ENCODE measurements at places on chromosomes 5 and 9.

DNA sequence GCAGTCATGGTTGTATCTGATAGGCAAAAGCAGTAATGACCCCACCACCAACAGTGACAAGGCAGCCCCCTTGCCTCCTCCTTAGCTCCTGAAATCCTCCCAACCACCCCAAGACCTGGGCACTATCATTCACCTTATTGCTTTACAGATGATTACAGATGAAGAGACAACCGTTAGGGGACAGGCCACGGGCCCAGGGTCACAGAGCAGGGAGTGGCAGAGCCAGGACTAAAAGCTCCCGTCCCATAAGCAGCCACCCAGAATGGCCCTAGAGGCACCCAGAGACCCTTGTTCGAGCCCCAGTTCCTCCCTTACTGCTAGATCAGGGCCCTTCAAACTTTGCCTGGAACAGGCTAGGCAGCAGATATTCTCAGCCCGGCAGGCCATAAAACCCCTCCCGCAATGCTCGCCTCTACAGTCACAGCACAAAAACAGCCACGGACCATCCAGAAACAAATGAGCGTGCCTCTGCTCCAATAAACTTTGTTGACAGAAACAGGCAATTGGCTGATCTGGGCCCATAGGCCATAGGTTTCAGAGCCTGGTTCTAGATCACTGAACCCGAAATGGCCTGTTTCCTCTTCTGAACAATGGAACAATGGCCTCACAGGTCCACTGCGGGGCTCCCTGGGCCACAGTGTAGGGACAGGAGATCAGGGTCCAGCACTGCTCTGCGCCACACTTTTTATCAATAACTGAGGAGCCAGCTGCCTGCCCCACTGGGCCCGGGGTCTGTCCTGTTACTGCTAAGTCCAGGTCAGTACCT lies 67.0 kb downstream of the LRSAM1 start:
- DNase-seq: no peak

DNA sequence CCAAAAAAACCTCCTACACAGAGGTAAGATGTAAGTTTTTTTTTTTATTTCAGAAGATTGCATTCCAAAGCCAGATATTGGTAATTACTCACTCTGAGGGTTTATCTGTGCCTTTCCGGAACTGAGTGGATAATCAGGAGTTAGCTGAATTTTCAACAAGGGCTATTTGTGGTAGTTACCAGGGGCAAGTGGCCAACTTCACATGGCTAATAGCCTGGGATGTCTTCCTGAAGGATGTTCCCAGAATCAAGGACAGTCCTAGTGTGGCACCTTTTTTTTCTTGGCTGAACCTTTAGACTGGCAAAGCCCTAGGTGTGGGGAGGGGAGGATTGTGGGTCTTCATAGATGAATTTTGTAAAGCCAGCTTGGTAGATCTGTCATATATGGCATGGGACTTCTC lies 7.1 kb downstream of the LARP1 start:
- DNase-seq: no peak

- DNase-seq: no peak
These were observed 22.7 kb upstream of the LECT2 start for GRCh38 chr5:135977375-135977928.

DNA sequence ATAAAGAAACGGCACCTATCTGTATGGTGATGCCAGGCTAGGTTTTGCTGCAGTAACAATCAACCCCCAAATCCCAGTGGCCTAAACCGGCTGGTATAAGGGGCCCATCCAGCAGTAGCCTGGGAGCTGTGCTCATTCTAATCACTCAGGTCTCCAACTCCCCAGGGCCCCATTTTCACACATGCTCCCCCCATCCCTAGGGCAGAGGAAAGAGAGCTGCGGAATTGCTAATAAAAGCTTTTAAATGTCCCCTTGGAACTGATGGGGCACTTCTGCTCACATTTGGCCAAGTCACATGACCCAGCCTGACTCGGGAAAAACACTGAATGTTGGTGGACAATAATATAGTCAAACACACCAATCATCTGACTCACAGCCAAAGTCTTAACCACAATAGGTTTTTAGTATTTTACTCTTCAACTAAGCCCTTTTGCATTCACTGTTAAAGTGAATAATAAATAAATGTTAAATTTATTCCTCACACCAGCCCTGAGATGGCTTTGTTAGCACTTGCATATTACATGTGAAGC lies 1.6 kb downstream of the FBLL1 start:
- DNase-seq: no peak

- no peak for DNase-seq
These were observed 913.2 kb upstream of the TYRP1 start for GRCh38 chr9:11779971-11780370.

- no peak for DNase-seq
These were observed 6.2 kb downstream of the PARP8 start for GRCh38 chr5:50672663-50673062.

DNA sequence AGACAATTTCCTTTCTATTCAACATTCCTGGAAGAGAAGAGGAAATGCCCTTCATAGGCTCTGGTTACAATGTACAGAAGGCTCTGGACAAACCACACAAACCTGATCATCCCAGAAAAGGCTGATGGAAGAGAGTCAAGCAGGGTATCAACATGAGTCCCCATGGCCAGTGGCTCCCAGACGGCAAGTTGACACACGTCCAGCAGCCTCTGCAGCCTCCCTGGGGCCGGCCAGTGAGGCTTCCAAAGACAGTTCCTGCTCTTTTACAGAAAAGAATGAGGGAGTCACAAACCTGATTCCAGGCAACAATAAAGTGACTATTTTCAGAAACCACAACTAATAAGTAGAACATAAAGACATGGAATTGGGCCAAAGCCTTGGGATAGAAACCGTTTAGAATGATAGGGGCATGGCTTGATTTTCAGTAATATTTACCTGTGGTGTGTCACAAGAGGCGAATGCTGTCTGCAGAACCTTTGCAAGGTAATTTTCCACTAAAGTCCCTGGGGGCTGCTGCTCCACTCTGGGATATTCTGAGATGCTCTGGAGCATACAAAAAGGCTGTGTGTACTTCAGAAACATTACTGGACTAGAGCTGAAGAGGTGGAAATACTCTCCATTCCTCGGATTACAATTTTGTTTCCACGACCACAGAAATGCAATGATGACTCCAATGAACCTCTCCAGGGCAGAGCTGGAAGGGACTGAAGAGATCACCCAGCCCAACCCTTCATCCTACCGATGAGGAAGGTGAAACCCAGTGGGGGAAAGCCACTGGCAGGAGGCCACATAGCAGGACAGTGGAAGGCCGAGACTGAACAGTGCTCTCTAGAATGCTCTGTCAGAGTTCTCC lies 10.4 kb downstream of the MED27 start:
- no peak for DNase-seq

DNA sequence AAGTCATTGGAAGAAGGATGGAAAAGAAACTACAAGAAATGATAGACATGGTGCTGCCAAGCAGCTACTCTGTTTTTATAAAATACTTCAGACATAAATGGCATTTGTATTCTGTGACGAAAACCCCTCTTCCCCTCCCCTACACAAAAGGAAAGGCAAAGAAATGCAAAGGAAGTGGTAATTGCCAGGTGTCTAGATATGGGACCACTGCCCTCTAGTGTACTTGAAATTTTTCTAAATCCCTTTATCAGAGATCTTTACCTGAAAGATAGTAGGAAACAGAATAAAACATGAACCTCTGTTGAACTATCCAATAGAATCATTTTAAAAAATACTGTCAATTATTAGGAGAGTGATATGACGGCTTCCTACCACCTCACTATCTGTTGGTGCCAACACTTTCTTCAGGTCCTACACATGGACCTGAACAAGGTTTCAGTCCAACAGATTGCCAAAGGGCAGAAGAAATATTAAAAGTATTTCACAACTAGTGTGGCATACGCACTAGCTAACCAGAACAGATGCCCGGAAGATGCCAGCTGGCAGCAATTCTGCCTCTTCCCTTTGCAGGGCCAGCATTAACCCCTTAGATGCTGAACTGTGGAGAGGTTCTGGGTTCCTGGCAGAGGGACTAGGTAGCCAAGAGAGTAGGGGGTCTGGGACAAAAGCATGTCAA lies 104.1 kb downstream of the TSSK1B start:
- DNase-seq: no peak

DNA sequence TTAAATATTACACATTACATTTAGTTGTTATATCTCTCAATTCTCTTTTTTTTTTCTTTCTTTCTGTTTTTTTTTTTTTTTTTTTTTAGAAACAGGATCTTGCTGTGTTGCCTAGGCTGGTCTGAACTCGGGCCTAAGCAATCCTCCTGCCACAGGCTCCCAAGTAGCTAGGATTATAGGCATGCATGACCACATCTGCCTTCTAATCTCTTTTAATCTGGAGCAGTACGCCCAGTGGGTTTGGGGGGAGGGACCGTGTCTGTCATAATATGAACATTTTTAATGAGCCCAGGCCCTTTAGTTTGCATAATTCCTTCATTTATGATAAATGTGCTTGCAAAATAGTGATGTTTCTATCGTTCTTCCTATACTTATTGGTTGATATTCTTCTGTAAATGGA lies 10.3 kb downstream of the RHOBTB3 start:
- DNase-seq: no peak

GRCh38 chr9:84583866-84584265 lies 85.7 kb upstream of the NTRK2 start:
- DNase-seq: no peak

- DNase-seq: no peak
These were observed 185.9 kb downstream of the GRIA1 start for GRCh38 chr5:153676406-153676805.

- DNase-seq: no peak
These were observed 441.5 kb downstream of the RASEF start for GRCh38 chr9:82621447-82621846.

All from stimulated activated CD4-positive, alpha-beta T cell treated with anti-CD3 and anti-CD28 coated beads, TNF-alpha, amount 100 ng/mL, for 1 hour (primary cell).